ENCODE measurements at places on chromosomes 5 and 9.
A peak's percentile ranks its signal among the peaks of the same experiment; 100 is the strongest.

- peak; percentile 20 for DNase-seq
These were observed 760 bp downstream of the NPR3 start for GRCh38 chr5:32711681-32712480.

GRCh38 chr9:135443797-135444425 is 35.7 kb upstream of the PPP1R26 start:
- DNase-seq, result no peak

- no peak for DNase-seq
These were observed 175.2 kb upstream of the SMARCA2 start for GRCh38 chr9:1839909-1840308.

DNA sequence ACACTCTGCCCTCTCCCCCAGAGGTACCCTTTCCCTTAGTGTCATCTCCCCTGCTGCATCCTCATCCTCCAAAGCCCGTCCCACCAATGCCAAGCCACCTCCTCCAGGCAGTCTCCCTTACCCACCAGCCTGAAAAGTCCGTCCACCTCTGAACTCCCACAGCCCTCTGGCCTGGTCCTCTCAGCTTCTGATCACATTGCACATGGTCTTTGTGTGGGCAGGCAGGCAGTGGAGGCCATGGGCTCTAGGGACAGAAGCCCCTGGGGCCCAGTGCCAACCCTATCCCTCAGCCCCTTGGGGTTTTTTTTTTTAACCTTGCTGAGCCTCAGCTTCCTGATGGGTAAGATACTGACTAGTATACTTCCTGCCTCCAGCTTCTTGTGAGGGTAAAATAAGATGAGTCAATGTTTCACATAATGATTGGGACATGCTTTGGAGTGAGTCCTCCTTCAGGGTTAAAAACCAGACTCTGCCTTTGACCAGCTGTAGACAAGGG is 19.4 kb downstream of the CSF1R start:
- DNase-seq, result no peak

DNA sequence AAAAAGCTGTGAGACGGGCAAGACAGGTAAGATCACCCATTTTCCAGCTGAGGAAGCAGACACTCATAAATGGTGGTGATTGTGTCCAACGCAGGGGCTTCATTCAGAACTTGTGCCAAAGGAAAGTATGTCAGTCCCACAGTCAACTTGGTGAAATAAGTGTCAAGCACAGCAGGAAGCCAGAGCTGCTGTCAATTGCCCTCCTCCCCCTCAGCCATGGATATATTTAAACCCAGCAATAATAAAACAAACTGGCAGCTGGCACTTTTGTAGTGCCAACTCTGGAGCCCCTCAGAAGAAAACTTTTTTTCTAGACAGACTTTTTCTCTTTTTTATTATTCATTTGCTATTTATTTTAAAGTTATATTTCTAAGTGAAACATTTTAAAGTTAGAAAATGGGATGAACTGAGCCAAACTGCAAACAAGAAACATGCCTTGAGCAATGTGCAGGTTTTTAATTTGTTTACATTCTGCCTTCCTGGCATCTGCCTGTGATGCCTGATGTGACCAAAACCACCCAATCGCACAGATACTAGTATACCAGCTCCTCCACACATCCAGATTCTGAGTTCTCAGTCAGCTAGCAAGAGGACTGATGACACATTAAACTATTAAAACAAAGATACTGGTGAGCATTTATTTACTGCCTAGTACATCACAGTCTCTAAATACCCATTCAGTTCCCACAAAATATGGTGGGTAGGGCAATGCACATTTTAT is 17.0 kb downstream of the DMAC1 start:
- DNase-seq, result no peak

GRCh38 chr9:5354184-5354583 is 14.5 kb upstream of the RLN1 start:
- DNase-seq, result no peak

DNA sequence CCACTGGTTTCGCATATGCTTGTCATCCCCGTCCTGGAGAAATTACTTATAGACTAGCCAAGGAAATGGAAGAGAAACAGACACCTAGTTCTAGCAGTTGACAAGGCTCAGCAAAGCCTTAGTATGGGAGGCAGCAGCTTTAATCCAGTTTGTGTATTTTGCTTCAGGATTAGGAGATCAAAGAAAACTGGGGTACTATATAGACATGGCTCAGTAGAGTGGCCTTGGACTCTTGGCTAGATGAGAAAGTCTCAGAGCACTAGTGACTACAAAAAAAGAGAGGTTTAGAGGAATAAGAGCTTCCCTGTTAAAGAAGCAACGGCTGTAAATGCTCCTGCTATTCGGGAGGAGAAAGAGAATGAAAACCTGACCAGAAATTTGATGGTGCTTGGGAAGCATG is 349.1 kb downstream of the CTNND2 start:
- DNase-seq, result no peak

DNA sequence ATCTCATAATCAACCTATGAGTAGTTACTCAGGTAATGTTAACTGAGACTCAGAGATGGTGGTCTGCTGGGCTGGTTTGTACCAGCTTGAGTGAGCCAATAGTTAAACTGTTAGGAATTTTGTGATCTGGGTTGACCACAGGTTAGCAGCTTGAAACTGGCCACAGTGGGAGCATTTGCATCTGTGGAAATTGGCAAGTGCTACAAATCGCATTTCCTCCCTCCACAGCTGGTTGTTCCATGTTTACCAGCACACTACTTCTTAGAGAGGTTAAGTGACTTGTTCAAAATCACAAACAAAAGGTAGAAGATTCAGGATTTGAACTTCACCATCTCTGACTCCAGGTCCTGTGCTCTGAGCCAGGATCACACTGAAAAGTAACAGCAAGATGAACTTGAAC is 446.9 kb upstream of the CLINT1 start:
- DNase-seq, result no peak

DNA sequence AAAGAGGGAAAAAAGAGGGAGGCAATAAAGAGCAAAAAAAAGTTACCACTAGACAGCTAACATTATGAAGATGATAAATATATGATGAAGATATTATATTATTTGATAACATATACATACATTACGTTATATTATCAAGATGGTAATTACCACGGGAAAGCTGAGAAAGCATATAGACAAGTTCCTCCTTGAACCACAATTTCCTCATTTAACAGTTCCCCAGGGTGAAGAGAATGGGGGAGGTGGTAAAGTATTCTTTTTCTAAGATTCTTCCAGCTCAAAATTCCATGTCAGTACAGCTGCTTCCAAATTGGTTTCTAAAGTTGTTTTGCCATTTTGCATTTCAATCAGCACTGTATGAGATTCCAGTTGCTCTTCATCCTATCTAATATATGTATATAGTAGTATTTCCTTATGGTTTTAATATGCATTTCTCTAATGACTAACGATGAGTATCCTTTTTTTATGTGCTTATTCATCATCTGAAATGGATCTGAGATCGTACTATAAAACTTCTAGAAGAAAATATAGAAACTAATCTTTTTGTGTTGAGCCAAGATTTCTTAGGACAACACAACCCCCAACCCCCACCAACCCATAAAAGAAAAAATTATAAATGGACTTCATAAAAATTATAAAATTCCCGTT is 49.5 kb upstream of the C9orf72 start:
- no peak for DNase-seq

DNA sequence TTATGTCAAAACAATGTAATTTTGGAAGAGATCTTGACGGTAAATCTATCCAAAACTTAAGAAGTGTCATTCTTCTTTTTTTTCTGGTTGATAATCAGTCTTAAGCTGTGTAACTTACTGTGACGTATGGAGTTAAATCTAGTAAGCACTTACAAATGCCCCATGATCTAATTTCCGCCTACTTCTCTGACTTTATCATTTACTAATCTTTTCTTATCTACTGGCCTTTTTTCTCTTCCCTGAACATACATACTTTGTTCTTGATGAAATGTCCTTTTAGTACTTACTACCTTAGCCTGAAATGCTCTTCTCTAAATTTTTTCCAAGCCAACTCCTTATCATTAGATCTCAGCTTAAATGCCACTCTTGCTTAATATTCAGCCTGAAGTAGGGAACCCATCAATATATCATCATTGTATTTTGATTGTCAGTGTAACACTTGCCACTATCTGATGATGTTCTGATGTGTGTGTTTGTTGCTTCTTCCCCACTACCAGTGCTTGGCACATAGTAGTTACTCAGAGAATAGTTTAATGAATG is 27.6 kb downstream of the AP3S1 start:
- DNase-seq, result no peak

DNA sequence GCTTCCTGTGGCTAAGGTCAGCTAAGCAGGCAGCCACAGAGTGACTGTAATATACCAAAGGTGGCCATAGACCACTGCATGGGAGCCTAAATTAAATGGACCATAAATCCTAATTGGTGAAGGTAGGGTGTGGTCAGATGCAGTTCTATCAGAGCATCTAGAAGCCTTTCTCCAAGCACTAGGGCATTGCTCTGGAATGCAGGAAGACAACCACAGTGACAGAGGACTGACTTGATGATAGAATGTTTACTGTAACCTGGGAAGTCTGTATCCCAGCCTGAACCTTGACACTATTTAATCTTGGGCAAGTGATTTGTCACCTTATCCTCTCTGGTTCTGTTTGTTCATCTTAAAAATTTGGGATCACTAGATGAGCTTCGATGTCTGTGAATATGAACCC is 2.3 kb downstream of the FBXO38 start:
- no peak for DNase-seq

- DNase-seq, result no peak
These were observed 87.2 kb upstream of the SGCD start for GRCh38 chr5:156239800-156240199.

GRCh38 chr5:168088410-168089173 is 202.9 kb upstream of the WWC1 start:
- DNase-seq, result no peak

- DNase-seq, result peak; percentile 50
These were observed 78.4 kb downstream of the SLC38A9 start for GRCh38 chr5:55633574-55634208.

GRCh38 chr5:111738118-111738517 is 18.9 kb downstream of the NREP start:
- DNase-seq, result no peak

DNA sequence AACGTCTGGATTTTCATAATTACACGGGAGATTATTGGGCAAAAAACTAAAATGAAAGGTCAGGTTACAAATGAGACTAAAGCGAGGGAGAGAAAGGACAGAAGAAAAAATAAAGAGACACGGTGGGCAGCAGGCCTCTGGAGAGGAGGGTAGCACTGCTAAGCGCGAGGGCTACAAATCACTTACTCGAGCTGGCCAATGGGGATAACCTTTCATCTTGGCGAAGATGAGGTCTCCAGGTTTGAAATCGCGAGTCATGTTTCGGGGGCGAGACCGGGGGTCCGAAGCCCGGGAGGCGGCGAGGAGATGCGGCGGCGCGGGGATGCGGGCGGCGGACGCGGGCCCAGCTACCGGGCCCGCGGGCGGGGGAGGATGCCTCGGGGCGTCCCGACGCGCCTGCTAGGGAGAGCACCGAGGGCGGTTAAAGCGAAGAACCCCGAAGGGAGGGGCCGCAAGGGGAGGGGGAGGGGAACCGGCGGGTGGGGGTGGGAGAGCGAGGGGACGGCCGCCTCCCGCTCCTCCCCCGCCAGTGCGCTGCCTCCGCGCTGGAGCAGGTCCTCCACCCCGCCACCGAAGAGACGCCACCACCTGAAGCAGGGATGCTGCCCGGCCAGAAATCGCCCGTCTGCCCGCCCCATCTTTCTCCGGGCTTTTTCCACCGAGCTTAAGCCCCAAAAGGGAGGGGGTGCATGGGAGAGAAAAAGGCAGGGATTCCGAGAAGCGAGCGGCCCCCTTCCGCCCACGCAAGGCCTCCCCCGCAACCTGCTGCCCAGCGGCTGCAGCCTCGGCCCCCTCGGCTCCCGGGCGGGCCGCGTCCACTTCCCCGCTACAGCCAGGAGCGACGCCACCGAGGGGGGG is 610 bp downstream of the PSIP1 start:
- DNase-seq, result peak; percentile 35

DNA sequence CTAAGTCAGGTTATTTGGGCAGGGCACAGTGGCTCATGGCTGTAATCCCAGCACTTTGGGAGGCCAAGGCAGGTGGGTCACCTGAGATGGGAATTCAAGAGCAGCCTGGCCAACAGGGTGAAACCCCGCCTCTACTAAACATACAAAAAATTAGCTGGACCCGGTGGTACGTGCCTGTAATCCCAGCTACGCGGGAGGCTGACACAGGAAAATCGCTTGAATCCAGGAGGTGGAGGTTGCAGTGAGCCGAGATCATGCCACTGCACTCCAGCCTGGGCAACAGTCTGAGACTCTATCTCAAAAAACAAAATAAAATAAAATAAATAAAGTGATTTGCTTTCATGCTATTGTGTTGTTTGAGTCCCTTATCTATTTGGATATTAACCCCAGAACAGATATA is 8.2 kb upstream of the FBXW2 start:
- no peak for DNase-seq

DNA sequence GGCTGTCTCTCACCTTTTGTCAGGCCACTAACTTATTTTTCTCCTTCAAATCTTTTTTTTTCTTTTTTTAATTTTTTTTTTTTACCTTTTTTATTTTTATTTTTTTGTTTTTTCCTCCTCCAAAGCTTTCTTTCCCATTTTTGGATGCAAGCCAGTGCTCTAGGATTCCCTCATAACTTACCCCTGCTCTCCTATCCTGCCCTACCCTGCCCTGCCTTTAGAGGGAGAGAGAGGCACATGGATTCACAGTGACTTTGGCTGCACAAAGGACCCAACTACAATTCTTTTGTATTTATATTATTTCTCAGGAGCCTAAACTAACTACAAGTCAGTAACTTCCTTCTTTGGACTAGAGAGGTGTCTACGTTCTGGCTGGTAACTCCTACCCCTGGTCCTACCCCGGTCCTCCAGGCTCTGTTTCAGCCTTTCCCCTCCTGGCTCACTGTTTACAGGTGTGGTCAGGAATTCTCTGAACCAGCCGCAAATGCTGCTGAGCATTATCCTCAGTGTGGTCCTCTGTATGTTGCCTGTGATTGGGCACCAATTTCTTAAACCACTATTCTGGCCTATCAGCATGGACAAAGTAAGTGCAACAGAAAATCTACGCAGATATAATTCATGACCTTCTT is 8.4 kb upstream of the RUSC2 start:
- DNase-seq, result peak; percentile 46

DNA sequence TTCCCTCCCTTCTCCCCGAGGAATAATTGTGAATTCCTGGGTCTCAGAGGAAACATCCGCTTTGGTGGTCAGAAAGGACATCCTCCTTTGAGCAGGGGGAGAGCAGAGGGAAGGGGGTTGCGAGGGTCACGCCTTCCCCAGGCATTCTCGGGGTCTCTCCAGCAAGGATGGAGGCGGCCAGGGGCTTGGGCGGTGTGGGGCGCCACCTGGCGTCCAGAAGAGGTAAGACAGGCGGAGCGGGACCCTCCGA is 129.1 kb downstream of the KCNIP1 start:
- peak; percentile 34 for DNase-seq

- DNase-seq, result no peak
These were observed 28.8 kb downstream of the SLC46A2 start for GRCh38 chr9:112861638-112862555.

GRCh38 chr5:137176126-137176525 is 323.0 kb downstream of the SPOCK1 start:
- DNase-seq, result no peak

GRCh38 chr9:86093788-86094555 is 5.4 kb downstream of the GOLM1 start:
- peak; percentile 77 for DNase-seq

GRCh38 chr5:1182633-1183423 is 18.6 kb upstream of the SLC6A19 start:
- DNase-seq, result peak; percentile 61

All from left colon (tissue), 2 donors.